ENCODE measurements at places on chromosomes 1 and 21.

DNA sequence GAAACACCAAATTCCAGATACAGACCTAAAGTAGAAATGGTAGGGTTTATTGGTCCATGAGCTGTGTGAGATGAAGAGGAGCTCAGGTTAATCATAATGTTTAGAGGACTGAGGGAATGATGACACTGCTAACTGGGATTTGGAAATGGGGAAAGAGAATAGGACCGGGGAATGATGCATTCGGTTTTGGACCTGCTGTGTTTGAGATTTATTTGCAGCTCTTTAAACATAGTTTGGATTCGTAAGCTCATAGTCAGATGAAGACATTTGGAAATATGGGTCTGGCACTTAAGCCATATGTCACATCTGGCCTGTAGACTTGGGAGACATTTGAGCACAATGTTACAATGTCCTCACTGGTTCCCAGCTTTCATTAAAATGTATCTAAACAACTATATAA, 127.9 kb upstream of the DUSP10 start:
- no peaks in the 10 kb centered on the region for H3K4me1 ChIP-seq
- H3K27me3 ChIP-seq, result no peaks in the 10 kb centered on the region
- no peak for DNase-seq
- no peak overlapping the region for H3K27ac ChIP-seq
- no peaks in the 10 kb centered on the region for H3K36me3 ChIP-seq
- H3K4me3 ChIP-seq, result no peak overlapping the region

GRCh38 chr21:27045281-27045985, 78.5 kb upstream of the ADAMTS5 start:
- H3K27me3 ChIP-seq, result no peaks in the 10 kb centered on the region
- no peak overlapping the region for H3K4me3 ChIP-seq
- no peak for DNase-seq
- H3K4me1 ChIP-seq, result no peaks in the 10 kb centered on the region
- H3K36me3 ChIP-seq, result no peaks in the 10 kb centered on the region
- H3K27ac ChIP-seq, result no peak overlapping the region

GRCh38 chr21:16117851-16118590, 388.2 kb downstream of the USP25 start:
- H3K36me3 ChIP-seq, result peaks cover 2% of the 10 kb centered on the region
- no peaks in the 10 kb centered on the region for H3K4me1 ChIP-seq
- H3K27ac ChIP-seq, result no peak overlapping the region
- no peak overlapping the region for H3K4me3 ChIP-seq
- DNase-seq, result no peak

DNA sequence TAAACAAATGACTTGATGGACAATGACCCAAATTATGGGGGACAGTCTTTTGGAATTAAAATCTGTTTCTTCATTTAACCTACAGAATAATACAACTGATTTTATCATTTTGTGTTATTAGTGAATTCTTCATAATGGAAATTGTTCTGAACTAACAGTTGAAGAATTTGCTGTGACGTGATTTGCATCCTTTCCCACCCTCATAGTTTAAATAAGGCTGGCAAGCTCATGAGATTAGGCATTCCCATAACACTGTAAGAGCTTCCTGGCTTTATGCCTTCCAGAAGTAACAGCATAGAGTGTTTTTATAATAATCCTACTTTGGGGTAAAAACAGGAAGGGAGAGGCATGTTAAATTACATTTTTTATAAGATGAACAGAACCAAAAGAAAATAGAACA, 95.7 kb downstream of the ATP6V1G3 start:
- peaks cover 6% of the 10 kb centered on the region for H3K27me3 ChIP-seq
- no peaks in the 10 kb centered on the region for H3K4me1 ChIP-seq
- no peak overlapping the region for H3K4me3 ChIP-seq
- DNase-seq, result no peak
- no peaks in the 10 kb centered on the region for H3K36me3 ChIP-seq

GRCh38 chr1:179090923-179091322, 9.1 kb downstream of the TOR3A start:
- H3K36me3 ChIP-seq, result peaks cover 2% of the 10 kb centered on the region
- H3K27ac ChIP-seq, result peak overlapping the region; percentile 76
- no peak for DNase-seq
- no peaks in the 10 kb centered on the region for H3K27me3 ChIP-seq
- no peaks in the 10 kb centered on the region for H3K4me1 ChIP-seq

GRCh38 chr1:35442734-35443133, 114.5 kb downstream of the KIAA0319L start:
- H3K4me1 ChIP-seq, result peaks cover 36% of the 10 kb centered on the region
- H3K36me3 ChIP-seq, result peaks cover 10% of the 10 kb centered on the region
- peak overlapping the region; percentile 91 for H3K27ac ChIP-seq
- peak overlapping the region; percentile 73 for H3K4me3 ChIP-seq

GRCh38 chr1:39485046-39485803, 6.2 kb upstream of the BMP8A start:
- H3K27me3 ChIP-seq, result no peaks in the 10 kb centered on the region
- H3K36me3 ChIP-seq, result peaks cover 12% of the 10 kb centered on the region
- DNase-seq, result no peak
- peaks cover under 1% of the 10 kb centered on the region for H3K4me1 ChIP-seq
- no peak overlapping the region for H3K4me3 ChIP-seq
- H3K27ac ChIP-seq, result peak overlapping the region; percentile 60

DNA sequence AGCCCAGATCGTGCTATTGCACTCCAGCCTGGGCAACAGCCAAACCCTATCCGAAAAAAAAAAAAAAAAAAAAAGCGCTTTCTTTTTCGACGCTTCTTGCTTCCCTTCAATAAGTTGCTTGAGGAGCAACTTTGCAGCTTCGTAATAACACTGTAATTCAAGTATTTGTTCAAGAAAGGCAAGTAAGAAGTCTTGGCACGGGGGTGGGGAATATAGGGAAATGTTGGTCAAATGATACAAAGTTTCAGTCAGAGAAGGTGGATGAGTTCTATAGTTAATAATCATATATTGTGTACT, 871 bp upstream of the PSMA5 start:
- no peak for DNase-seq
- H3K27me3 ChIP-seq, result no peaks in the 10 kb centered on the region
- H3K4me3 ChIP-seq, result peak overlapping the region; percentile 96
- H3K4me1 ChIP-seq, result peaks cover 21% of the 10 kb centered on the region

- H3K27ac ChIP-seq, result peak overlapping the region; percentile 90
- peak overlapping the region; percentile 48 for H3K4me3 ChIP-seq
- no peaks in the 10 kb centered on the region for H3K27me3 ChIP-seq
- H3K4me1 ChIP-seq, result peaks cover 41% of the 10 kb centered on the region
- H3K36me3 ChIP-seq, result no peaks in the 10 kb centered on the region
These were observed 70.9 kb upstream of the ACOT11 start for GRCh38 chr1:54477153-54477561.

DNA sequence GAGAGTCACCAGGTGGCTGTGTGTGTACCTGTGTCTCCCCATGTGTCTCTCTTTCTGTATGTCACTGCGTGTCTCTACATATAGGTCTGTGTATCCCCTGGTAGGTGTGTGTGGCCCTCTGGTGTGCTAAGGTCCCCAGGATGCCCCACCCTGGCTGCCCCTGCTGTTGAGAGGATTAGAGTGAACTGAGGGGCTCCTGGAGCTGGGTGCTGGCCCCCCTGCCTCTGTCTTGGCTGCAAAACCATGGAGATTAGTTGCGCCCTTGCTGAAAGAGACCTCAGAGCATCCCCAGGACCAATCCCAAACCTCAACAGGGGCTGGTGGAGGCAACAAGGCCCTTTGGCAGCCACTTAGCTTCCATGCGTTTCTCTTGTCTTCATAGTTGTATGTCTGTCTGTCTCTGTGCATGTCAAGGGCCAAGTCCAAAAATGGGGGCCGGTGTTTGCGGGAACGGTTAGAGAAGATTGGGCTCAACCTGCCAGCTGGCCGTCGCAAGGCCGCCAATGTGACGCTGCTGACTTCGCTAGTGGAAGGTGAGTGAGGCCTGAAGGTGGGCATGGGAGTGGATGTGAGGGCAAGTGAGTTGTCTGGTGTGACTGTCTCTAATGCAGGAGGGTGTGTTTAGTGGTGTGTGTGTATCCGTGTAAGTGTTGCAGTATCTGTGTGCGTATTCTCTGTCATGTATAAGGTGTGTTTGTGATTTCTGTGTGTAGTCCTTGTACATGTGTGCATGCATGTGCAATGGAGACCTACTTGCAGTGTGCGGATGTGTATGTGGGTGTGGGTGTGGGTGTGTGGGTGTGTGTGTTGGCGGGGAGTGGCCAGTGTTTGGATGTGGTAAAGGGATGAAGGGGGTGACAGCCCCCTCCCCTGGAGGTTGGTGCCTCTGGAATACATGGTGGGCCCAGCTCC, 16.7 kb downstream of the TFAP2E start:
- DNase-seq, result no peak
- H3K27ac ChIP-seq, result peak overlapping the region; percentile 37
- peaks cover 5% of the 10 kb centered on the region for H3K36me3 ChIP-seq
- H3K27me3 ChIP-seq, result no peaks in the 10 kb centered on the region
- H3K4me3 ChIP-seq, result no peak overlapping the region

GRCh38 chr1:203326830-203327683, 21.7 kb downstream of the BTG2 start:
- peak; percentile 95 for DNase-seq
- peak overlapping the region; percentile 97 for H3K27ac ChIP-seq
- H3K4me3 ChIP-seq, result peak overlapping the region; percentile 90
- no peaks in the 10 kb centered on the region for H3K36me3 ChIP-seq
- H3K27me3 ChIP-seq, result no peaks in the 10 kb centered on the region

- H3K4me3 ChIP-seq, result no peak overlapping the region
- no peaks in the 10 kb centered on the region for H3K36me3 ChIP-seq
- no peak for DNase-seq
- peaks cover 5% of the 10 kb centered on the region for H3K27me3 ChIP-seq
- H3K27ac ChIP-seq, result no peak overlapping the region
These were observed 6.2 kb downstream of the EDN2 start for GRCh38 chr1:41478118-41478748.

- H3K4me3 ChIP-seq, result no peak overlapping the region
- H3K27me3 ChIP-seq, result no peaks in the 10 kb centered on the region
- DNase-seq, result no peak
- peak overlapping the region; percentile 88 for H3K27ac ChIP-seq
These were observed 19.7 kb upstream of the ATP1B1 start for GRCh38 chr1:169086603-169087455.

GRCh38 chr1:206556047-206556749, 48.9 kb downstream of the RASSF5 start:
- H3K27me3 ChIP-seq, result no peaks in the 10 kb centered on the region
- peaks cover 75% of the 10 kb centered on the region for H3K4me1 ChIP-seq
- peak overlapping the region; percentile 92 for H3K27ac ChIP-seq

- no peaks in the 10 kb centered on the region for H3K36me3 ChIP-seq
- no peak for DNase-seq
- H3K27me3 ChIP-seq, result no peaks in the 10 kb centered on the region
- no peak overlapping the region for H3K4me3 ChIP-seq
- peaks cover 2% of the 10 kb centered on the region for H3K4me1 ChIP-seq
- no peak overlapping the region for H3K27ac ChIP-seq
These were observed 11.0 kb downstream of the KRTAP10-1 start for GRCh38 chr21:44529011-44529421.

DNA sequence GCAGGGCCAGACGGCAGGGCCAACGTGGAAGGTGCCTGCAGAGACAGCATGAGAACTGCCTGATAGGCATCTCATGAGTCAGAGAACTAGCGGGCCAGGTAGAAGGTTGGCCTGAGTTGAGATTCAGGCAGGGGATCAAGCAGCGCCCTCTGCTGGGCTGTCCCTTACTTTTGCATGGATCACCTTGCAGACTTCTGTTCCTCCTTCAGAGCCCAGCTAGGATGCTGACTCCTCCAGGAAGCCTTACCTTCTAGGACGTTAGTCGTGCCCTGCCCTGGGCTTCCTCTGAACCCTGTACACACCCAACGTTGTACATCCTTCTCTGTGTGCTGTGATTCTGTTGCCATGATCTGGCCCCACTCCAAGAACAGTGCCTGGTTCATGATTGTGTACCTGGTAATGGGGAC, 231.3 kb upstream of the VAMP3 start:
- H3K4me3 ChIP-seq, result no peak overlapping the region
- H3K4me1 ChIP-seq, result no peaks in the 10 kb centered on the region
- H3K36me3 ChIP-seq, result no peaks in the 10 kb centered on the region
- no peak overlapping the region for H3K27ac ChIP-seq
- DNase-seq, result no peak
- peaks cover 22% of the 10 kb centered on the region for H3K27me3 ChIP-seq

DNA sequence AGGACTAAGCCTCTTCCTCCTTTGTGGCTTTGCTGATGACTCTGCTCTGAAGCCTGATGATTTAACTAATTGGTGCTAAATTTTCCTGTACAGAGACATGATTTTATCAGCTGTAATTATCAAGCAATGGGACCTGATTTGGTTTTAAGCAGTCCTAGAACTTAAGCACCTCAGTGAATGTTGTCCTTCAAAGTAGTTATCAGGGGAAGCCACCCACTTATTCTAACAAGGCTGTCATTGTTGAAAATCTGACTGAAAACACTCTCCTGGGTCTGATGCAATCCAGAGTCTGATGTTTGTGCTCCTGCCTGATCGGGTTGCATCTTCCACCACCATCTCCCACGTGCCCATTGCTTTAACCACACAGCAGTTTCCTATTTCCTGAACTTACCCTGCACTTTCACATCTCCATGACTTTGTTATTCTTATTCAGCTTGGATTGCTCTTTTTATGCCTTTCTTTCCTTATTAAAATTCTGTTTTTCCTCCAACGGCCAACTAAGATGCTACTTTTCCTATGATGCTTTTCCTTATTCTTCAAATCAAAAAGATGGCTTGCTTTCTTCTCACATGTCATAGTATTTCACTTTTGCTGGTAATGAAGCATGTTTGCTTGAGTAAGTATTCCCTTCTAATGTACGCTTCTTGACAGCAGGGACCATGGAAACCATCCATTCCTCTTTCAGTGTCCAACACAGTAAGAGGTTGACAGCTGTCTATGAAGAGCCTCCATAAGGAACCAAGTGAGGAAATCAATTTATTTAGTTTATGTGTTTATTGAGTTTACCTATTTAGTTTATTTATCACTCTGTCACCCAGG, 55.0 kb downstream of the S1PR1 start:
- DNase-seq, result no peak
- H3K4me3 ChIP-seq, result peak overlapping the region; percentile 17
- peaks cover 45% of the 10 kb centered on the region for H3K4me1 ChIP-seq
- no peaks in the 10 kb centered on the region for H3K27me3 ChIP-seq
- H3K27ac ChIP-seq, result peak overlapping the region; percentile 20
- no peaks in the 10 kb centered on the region for H3K36me3 ChIP-seq

DNA sequence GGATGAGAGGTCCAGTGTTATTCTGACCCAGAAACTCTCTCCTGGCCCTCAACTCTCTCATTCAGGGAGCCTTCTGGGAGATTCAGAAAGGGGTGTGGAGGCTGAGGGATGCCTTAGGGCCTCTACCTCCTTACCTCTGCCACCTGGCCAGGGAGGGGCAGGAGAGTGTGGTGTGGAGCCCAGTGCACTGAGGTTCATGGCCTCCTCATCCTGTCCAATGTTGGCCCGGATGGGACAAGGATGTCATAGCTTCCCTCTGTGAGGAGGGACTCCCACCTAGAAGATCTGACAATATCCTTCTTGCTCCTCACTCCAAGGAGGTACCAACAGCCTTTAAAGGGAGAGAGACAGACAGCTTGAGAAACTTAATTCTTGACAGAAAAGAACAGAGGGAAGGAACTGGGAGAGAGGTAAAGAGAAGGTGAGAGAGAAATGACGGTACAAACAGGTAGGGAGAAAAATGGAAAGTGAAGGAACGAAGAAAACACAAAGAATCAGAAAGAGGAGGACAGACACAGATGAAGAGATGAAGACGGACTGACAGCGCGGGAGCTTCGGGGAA, 779 bp downstream of the BEND5 start:
- H3K4me3 ChIP-seq, result peak overlapping the region; percentile 98
- peak overlapping the region; percentile 98 for H3K27ac ChIP-seq
- H3K27me3 ChIP-seq, result no peaks in the 10 kb centered on the region
- H3K36me3 ChIP-seq, result no peaks in the 10 kb centered on the region
- H3K4me1 ChIP-seq, result peaks cover 71% of the 10 kb centered on the region
- DNase-seq, result no peak

Measured in naive thymus-derived CD8-positive, alpha-beta T cell (primary cell).